ENCODE measurements at places on chromosomes 4 and X.
A peak's percentile ranks its signal among the peaks of the same experiment; 100 is the strongest.

DNA sequence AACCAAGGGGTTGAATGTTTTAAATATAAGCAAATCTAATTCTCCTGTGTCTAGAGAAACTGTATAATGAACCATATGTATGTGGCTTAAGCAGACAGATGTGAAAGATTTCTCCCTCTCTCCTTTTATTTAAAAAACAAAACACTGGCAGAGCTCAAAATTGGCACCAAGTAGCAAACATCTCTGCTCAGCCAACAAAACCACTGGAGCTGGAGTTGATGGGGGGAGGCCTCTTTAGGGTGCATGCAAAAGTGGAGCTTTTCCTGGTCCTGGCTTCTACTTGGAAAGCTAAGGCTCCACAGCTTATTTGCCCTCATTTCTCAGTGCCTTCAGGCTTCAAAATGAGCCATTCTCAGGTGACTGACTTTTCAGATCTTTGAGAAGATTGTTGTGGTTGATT lies 95.6 kb downstream of the REPS2 start:
- no peak for DNase-seq

DNA sequence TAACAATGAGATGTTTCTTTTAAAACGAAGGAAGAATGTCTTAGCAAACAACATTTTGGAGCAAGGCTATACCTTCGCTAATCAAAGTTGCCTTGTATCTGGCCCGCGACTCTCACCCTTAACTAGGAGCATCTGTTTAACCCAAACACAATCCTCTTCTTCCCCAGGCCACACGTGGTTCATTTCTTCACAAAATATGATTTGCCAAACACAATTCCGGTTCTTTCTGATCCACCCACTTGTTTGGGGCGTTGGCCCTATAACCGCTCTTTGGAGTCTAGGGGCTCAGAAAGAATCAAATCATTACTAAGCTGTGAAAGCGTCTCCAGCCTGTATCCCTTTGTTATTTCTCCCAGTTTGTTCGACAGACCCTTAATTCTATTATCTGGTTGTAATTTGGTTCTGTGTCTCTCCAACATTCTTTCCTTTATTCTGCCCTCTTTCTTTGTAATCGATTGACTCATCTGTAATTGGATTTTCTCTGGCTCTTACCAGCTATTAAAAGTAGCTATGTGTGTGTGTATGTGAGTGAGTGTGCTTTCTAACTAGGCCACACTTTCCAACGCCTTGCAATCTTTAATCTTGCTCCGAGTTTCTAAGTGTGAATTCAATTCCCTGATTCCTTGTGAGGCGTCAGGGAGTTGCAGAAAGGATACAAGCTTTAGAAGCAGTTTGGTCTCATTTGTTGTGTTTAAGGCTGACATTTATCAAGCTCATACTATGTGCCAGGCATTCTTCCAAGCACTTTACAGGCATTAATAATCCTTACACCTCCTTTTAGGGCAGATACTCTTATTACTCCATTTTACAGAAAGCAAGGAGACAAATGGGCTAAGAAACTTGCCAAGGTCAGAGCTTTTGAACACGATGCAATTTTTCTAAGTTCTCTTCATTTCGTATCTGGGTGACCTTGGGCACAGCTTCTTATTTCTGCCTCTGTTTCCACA lies 138.6 kb upstream of the CPEB2 start:
- no peak for DNase-seq

GRCh38 chr4:153904011-153904410 lies 115.1 kb upstream of the SFRP2 start:
- no peak for DNase-seq

GRCh38 chr4:186719925-186720694 lies 3.5 kb downstream of the FAT1 start:
- DNase-seq: no peak

DNA sequence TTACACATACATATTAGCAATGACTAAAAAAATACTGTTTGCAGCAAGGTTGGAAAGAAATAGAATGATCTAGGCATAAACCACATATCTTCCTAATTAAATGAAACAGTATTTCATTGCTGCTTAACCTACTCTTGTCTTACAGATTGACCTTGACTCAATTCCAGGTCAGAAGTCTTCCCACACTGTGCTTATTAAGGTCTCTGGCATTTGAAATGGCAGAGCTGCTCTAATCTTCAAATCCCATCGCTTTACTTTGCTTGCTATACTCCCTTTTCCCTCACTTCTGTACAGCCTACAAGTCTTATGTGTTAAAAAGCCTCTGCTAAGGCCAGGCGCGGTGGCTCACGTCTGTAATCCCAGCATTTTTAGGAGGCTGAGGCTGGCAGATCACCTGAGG lies 424.5 kb downstream of the RPA4 start:
- no peak for DNase-seq

DNA sequence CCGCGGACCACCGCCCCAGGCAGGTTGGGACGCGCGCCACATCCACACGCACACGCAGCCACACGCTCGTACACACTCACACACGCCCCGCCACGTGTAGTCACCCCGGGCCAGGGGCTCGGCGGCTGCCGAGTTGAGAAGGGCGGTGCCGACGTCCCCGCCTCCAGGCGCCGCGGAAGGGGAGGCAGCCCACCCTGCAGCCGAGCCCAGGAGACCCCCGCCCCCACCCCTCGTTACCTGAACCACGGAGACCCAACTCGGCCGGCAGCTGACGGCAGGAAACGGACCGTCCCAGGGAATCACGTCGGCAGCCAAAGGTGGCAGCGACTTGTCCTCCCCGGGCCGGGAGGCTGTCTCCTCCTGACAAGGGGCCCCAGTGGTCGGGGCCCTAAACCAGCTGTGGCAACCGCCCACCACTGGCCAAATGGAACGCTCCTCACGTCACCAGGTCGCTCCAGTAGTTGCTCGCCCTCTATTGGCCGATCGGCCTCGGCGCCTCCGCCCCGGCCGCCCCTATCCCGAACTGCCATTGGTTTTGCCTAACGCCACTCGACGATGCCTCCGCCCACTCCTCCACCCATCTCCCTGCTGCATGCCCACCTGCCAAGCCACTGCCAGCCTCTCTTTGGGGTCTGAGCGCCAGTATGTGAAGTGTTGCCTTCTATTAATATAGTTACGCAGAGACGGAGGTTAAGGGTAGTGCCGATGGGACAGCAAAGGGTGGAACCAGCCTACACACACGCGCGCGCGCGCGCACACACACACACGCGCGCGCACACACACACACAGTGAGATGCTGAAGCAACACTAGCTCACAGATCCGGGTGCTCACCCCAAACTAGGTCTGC lies at the start of gene ZDHHC9:
Gene ZDHHC9 (minus strand): TSS at position 428 of the 848 bp plus-strand sequence. CDS start 1,941 bp downstream, outside the sequence.
- peak; percentile 90 for DNase-seq

- no peak for DNase-seq
These were observed 25.9 kb upstream of the INTU start for GRCh38 chr4:127606823-127607222.

GRCh38 chr4:150217192-150217591 lies 138.9 kb downstream of the DCLK2 start:
- DNase-seq: no peak

DNA sequence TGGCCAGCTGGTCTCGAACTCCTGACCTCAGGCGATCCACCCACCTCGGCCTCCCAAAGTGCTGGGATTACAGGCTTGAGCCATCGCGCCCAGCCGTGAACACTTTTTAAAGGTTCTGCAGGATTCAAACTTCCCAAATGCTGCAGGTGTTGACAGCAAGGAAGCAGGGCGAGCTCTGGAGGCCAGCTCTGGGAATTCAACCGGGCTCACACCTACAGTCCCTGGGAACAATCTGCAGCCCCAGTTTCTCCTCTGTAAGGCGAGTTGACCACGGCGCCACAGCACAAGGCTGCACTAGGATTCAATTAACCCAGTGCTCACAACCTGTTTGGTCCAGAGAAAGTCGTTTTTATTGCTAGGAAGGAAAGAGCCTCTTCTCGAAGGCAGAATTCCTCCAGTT lies 1.6 kb downstream of the MTNR1A start:
- no peak for DNase-seq

DNA sequence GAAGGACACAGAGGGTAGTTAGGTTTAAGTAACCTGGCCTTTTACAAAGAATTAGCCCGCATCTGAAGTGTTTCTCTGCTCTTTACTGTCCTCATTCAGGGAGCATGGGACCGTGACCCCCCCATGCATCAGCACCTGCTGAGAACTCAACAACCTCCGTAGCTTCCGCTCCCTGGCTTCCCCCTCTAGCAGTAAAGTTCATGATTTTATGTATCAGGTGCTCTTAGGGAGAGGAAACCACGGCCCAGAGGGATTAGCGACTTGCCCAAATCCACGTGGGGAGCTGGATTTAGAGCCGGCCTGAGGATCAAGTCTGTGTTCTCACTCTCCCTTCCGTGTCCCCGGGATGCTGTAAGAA lies 284.6 kb upstream of the GATB start:
- no peak for DNase-seq

GRCh38 chr4:183467246-183467645 lies 22.8 kb downstream of the CDKN2AIP start:
- DNase-seq: no peak

DNA sequence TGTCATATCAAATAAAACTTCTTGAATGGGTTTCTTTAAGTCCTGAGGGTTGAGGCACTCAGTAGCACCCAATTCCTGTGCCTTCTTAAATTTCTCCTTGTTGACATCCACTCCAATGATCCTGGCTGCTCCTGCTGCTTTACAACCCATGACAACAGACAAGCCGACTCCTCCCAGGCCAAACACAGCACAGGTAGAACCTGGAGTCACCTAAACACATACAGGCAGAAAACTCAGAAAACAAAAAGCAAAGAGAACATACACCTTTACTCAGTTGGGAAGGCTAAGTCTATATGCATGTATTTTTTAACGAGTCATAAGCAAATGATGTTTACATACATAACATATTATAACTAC lies 10.3 kb downstream of the ADH6 start:
- DNase-seq: no peak

DNA sequence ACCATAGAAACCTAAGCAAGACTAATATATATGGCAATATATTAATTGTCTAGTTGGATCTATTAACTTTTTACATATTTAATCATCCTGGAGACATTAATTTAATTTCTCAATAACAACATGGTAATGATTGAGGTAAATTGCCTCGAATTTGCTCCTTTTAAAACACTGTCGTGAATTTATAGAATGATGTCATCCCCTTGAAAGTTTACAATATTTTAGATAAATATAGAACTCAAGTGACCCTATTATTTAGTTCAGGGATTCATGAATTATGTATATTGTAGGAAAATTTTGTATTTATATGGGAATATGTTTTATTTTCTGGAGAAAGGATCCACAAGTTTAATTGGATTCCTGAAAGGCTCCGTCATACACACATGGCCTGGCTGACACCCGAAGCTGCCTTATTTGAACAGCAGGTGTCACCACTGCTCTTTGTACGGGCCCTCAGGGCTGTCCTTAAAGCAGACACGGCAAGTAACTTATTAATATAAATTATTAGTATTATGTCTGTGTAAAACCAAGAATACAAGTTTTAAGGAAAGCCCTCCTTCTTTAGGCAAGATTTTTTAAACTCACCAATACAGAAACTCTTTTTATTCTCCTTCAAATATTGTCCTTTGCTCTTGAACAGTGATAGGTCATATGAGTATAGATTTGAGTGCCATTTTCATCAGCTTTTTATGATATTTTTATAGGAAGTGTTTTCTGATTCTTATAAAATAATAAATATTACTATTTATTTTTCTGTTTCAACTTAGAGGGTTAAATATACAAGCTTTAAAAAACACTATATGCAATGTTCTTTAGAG lies 1.9 kb upstream of the PLRG1 start:
- DNase-seq: peak; percentile 74

DNA sequence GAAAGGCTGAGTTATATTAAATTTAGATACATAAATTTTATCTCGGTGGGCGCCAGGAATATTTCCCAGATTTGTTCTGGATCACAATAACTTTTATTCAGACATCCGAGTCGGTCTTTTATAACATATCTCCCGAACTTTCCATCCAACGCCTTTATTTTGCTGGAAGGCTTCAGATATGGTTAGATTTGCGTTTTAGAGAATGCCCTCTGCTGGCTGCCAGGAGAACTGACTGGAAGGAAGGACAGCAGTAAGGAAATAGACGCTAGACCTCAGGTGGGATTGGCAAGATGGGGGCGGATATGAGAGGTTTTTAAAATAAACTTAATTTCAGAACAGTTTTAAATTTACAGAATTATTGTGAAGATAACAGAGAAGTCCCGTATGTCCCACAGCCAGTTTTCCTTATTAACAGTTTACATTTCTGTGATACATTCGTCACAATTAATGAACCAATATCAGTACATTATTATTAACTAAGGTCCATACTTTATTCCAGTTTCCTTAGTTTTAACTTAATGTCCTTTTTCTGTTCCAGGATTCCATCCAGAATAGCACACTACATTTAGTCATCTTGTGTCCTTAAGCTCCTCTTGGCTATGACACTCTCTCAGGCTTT lies 4.6 kb upstream of the KANTR start:
- peak; percentile 47 for DNase-seq

GRCh38 chr4:121353213-121353612 lies 27.6 kb downstream of the QRFPR start:
- no peak for DNase-seq

GRCh38 chr4:104941661-104942062 lies 205.0 kb upstream of the TET2 start:
- no peak for DNase-seq

GRCh38 chrX:38249965-38250364 lies 29.3 kb upstream of the SRPX start:
- no peak for DNase-seq

GRCh38 chr4:183967266-183967665 lies 62.2 kb downstream of the STOX2 start:
- no peak for DNase-seq

DNA sequence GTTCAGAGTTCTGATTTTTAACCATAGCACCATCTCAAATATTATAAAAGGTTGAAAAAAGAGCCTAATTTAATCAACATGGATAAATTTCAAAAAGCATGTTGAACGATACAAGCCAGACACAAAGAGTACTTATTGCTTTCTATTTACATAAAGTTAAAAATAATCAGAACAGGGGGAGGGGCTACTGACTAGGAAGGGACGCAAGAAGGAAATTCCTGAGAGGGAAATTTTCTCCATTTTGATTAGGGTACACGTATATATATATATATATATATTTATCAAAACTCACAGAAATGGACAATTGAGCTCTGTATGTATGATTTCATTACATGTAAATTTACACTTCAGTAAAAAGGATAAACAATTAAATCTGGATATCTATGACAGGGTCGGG lies 482 bp upstream of the MBTPS2 start:
- DNase-seq: no peak

GRCh38 chrX:137427816-137428215 lies 138.1 kb upstream of the ZIC3 start:
- no peak for DNase-seq

GRCh38 chrX:41686788-41687187 lies 2.0 kb upstream of the GPR34 start:
- no peak for DNase-seq

GRCh38 chrX:130170752-130171445 lies 863 bp upstream of the RAB33A start:
- DNase-seq: peak; percentile 56

DNA sequence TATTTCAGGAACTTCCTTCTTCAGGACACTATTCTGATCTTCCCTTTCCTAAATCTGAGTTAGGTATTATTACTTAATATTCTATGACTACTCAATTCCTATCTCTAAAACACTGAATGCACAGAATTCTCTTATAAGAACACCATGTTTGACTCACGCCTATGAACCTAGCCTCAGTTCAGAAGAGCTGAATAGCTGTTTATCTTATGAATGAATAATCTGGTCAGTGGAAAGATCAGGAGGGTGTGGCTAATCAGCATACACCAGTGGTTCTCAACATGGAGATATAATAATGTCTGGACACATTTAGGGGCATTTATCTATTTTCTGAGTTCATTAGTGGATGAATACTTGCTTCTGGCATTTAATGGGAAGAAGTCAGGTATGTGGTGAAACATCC lies 24.2 kb downstream of the EPHA5 start:
- no peak for DNase-seq
